HS-5 (cell line): ENCODE measurements at places on chromosomes 6 and 20.

GRCh38 chr6:17714879-17715851 is 8.4 kb upstream of the NUP153 start:
- peak; percentile 91 for DNase-seq

DNA sequence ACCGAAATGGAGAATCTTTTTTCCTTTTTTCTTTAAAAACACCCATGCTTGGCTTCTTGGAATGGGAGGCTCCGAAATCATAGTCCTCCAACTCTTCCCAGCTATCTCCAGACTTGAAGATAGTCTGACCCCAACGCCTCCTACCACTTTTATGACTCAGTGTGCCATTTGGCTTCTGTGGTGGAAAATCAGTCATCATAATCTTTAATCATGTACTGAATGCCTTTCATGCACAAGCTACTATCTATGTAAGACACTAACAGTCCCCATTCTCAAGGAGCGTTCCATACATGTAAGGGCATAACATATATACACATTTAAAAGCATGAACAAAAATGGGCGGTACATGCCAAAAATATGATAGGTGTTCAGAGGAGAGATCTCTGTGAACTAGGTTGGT is 44.1 kb downstream of the TMEM14B start:
- no peak for DNase-seq

DNA sequence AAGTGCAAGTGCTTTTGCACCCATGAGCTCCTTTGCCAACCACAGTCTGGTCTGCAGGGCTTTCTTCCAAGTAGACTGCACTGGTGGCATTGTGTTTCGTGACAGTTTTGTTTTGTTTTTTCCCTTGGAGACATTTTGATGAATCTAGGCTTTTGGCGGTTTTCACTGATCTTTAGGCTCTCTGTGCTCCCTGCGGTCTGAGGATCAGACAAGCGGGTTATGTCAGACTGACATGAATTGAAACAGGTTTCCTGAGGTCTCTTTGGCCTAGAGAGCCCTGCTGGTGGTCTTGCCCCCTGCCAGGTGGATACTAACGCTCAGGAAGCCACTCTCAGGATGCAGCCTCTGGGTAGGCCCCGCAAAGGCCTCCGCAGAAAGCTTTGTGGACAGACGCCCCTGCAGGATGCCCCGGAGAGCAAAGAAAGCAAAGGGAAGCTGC is 555.4 kb upstream of the AGPAT4 start:
- no peak for DNase-seq

- no peak for DNase-seq
These were observed 50.1 kb upstream of the ASF1A start for GRCh38 chr6:118843685-118844390.

- DNase-seq: no peak
These were observed 1.6 kb upstream of the LY86 start for GRCh38 chr6:6586671-6587526.

DNA sequence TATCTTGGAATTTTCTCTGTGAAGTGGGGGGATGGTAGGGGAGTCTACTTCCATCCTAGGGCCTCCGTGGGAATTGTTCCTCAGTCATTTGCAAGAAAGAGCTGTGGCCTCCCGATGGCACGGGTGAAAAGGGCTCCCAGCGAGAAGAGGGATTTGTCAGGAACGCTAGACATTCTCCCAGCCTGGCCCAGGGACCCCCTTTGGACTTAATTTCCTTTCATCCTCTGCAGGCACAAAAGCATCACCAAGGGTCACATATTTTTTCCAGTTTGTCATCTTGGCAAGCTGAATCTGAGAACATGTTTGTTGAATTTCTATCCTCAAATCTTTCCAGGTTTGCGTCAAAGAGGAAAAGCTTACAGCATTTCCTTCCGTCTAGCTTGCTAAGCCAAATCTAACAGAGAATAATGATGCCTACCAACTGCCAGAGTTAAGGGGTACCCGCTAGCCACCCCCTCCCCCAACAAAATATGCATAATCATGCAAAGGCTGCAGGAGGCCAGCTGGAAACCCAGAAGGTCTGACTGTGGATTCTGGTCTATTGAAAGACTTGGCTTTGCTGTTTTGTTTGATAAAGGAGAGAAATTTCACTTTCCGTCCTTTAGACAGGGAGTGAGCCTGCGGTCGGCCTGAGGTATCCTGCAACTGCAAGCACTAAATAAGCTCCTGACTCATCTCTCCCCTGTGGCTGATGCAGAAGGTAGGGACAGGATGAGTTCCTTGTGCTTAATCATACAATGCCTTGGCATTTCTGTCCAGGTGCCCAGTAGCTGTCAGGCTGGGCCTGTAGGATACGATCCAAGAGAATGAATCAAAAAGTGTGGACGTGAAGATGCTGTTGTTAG is 23.1 kb downstream of the PSMG4 start:
- peak; percentile 76 for DNase-seq

- DNase-seq: no peak
These were observed at the start of gene GNAS for GRCh38 chr20:58852543-58853271. Gene GNAS, plus strand, starts transcription at chr20:58852716.

DNA sequence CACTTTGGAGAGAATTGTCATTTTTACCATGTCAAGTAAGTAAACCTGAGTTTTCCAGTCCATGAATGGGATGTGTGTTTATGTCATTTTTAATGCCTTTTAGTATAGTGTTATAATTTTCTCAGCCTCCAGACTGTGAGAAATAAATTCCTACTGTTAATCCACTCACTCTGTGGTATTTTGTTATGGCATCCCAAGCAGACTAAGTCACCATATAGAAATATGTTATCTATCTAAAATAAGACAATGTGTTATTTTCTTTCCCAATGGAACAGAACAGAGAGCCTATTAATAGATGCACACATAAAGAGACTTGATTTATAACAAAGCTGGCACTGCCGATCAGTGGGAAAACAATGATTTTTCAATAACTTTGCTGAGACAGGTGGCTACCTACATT is 70.2 kb upstream of the SLC4A11 start:
- DNase-seq: no peak
